AG09319 (cell line): ENCODE measurements at places on chromosomes 13 and 19.

DNA sequence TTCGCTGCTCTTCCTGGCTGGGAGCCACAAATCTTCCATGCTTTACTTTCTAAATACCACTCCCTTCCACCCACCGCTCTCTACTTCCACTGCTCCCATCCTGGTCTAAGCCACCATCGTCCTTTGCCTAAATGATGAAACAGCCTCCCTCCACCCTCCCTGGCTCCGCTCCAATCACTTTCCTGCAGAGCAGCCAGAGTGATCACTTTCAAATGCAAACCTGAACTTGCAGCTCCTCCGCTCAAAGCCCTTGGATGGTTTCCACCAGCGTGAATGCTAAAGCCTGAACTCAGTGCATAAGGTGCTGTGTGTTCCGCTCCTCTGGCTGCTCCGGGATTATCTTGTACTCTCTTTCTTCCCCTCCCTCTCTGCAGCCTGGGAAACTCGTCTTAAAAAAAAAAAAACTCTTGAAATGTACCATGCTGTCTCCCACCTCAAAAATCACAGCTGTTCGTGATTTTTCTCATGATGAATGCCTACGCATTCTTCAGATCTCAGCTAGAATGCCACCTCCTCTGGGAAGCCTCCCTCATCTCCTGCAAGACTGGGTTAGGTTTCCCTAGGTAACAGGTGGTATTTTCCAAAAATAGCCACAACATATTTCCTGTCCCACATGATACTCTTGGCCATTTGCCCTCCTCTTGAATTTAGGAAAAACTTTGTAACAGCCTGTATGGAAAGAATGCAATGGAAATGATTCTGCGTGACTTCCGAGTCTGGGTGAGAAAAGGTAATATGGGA is 3.7 kb upstream of the SIN3B start:
- peak; percentile 46 for DNase-seq

GRCh38 chr13:95195146-95195545 is 106.1 kb downstream of the ABCC4 start:
- DNase-seq = no peak

DNA sequence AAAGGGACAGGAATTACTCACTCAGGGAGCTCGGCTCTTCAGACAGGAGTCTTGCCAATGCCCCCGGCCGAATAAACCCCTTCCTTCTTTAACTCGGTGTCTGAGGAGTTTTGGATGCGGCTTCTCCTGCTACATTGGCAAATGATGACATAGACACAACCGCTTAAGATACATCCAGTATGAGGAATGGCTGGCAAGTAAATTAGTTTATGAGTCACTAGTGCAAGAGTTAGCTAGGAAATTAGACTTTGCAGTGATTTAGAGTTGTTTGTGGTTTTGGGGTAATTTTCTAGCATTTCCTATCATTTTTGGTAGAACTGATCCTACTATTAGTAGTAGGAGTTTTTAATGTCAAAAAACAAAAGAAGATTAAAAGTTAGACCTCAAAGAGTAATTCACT is 166.2 kb downstream of the SLITRK1 start:
- DNase-seq = no peak

GRCh38 chr13:99982731-99983498 is 1.3 kb downstream of the ZIC2 start:
- DNase-seq = no peak

GRCh38 chr13:46087481-46087880 is 17.4 kb downstream of the CPB2 start:
- DNase-seq = no peak

GRCh38 chr13:108185223-108185622 is 30.1 kb downstream of the LIG4 start:
- no peak for DNase-seq

GRCh38 chr13:39965309-39965708 is 309.8 kb downstream of the COG6 start:
- no peak for DNase-seq

GRCh38 chr19:41249707-41250423 is 14.3 kb upstream of the HNRNPUL1 start:
- no peak for DNase-seq

DNA sequence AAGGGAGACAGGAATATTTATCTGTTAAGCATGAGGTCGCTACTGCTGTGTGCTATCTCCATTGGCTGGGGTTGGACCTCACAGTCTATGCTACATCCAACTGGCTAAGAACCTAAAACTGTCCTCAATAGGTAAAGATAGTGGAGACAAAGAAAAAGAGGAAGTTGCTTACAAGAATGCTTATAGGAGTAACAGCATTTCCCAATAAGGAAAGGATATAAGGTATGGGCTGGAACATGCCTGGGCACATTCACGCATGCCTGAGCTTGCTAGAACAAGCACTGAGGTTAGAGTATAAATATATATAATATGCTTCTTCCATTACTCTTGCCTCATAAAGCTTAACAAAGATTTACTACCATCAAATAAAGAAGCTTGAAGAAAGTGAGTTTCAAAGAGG is 47.9 kb upstream of the CEACAM21 start:
- no peak for DNase-seq

GRCh38 chr19:40592170-40592569 is 9.0 kb upstream of the LTBP4 start:
- no peak for DNase-seq

DNA sequence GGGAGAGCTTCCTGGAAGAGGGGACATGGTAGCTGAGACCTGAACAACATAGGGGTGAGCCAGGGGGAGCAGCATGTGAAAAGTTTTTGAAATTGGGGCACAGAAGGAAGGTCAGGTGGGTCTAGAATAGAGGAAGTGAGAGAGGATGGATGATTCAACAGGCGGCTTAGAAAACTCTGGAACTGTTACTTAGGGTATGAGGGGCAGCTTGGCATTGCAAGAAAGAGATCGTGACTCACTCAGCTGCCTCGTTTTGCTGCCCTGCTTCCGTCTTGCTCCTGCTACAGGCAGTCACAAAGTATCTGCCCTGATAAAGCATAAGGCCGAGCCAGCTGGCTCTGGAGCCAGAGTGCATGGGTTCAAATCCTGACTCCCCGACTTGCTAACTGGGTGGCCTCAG is 1.3 kb upstream of the CEACAM20 start:
- DNase-seq = no peak

DNA sequence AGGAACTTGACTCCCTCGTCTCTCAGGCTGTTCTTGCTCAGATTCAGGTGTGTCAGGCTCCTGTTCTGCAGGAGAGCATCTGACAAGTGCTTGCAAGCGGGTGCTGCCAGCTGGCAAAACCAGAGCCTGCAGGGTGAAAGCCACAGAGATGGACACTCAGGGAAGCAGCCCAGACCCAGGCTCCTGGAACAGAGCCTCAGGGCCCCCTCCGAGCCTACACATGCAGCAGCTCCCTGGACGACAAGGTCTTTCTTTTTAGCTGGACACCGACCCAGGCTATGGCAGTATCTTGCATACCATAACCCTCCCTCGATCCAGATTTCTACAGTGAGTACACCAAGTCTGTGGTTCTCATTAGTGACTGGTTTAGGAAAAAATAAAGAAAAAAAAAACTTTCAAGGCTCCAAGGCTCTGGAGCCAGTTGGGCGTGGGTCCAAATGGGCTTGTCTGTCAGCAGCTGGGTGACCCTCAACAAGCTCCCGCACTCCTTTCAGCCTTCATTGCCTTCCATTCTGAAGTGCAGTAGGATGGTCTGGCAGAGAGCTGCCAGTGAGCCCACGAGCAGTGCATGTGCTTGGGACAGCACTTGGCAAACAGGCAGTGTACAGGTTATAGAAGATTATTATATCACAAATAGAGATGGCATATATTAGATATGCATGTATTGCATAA is 29.9 kb downstream of the NLRP13 start:
- no peak for DNase-seq

DNA sequence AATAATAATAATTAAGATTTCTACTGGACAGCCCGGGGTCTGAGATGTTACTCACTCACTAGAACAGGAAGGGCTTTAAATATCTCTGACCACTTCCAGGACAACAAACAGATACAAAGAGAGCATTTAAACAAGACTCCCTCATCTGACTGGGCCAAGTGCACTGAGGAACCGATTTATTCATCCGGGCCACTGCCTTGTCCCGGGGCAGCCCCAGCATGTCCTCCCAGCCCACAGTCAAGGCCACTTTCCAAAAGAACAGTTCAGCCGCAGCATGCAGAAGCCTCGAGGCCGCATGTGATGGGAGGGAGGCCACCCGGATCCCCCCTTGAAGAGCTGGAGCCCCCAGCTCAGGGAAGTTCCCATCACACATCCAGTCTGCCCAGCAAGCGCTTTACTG is 30.5 kb downstream of the MLLT1 start:
- no peak for DNase-seq

DNA sequence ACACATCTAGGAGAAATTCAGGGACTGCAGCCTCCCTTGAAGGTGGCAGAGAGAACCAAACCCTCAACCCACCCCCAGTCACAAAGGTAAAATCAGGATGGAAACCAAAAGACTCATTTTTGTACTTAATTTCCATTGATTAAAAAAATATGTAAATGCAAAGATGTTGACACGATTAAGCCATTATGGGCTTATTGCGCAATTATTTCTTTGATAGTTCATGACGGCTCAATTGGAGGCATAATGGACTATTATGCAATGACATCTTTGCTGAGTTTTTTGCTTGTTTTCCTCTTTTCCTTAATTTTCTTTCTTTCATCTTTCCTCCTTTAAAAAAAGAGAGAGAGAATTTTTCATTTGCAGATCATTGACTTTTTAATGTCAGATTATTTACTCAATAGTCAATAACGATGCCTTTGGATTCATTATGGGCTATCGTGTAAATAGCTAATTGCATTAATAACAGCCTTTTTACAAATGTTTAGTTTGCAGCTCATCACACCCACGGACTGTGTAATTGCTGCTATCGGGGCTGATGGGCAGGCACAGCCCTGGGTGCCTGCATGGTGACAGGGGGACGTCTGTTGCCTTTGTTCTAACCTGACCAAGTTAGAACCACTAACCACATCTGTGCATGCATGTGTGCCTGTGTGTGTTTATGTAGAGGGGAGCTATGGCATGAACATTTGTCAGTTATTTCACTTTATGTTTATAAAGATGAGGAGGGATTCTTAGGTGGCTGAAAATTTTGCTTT is 482.4 kb upstream of the TSHZ3 start:
- no peak for DNase-seq

- DNase-seq = no peak
These were observed 181.3 kb downstream of the PCDH9 start for GRCh38 chr13:67048821-67049150.

DNA sequence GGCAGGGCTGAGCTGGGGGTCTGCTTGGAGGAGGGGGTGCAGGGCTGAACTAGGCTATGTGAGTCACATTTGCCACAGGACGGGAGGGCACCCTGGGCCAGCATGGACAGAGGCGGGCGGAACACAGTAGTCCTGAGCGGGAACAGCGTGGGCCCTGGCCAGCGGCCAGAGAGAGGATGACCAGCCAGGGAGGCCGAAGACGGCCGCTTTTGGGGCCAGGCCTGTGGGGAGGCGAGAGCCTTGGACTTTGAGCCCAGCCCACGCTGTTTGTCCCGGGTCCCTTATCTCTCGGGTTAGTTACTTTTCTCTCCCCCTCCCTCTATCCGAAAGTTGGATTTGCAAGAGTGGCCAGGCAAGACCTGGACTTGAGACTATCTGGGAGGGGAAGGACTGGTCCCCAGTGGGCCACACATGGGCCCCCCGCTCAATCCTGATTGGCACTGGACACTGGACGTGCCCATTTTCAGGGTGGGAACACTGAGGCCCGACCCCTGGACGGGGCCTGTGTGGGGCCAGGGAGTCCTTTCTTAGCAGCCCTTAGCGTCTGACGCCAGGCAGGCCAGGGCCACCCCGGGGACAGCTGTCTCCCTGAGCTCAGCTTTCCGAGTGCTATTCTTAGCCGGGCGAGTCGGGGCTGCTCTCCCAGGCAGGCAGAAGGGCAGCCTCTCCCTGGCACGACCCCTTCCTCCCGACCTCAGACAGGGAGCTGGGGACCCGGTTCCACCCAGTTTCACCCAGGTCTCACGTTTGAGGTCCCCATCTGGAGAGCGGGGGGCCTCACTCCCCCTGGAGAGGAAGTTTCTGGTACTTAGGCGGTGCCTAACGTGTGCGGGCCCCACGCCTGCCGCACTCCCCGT is 833 bp downstream of the GAMT start:
- no peak for DNase-seq

DNA sequence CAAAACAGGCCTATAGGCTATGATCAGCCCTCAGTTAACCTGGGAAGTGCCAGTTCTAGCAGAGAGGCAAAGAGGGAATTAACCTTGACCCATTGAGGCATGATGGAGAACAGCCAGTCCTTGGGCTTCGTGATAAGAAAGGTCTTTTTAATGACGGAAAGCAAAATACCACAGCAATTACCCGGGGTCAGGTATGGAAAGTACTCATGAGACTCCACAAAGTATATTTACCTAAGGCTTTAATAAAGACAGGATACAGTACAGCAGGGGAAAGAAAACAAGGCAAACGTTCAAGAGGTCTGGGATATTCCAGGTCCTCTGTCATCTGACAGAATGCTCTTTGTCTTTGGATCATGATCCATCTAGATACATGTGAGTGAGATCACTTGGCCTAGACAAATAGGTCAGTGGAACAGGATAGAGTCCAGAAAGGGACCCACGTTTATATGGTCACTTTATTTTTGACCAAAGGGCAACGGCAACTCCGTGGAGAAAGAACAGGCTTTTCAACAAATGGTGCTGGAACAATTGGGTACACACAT is 52.2 kb downstream of the WDFY2 start:
- no peak for DNase-seq

GRCh38 chr19:41114132-41114531 is at the start of gene CYP2F1:
TSS of gene CYP2F1 (plus strand) at chr19:41114432. CDS start at chr19:41116189, 1,757 bp downstream.
- DNase-seq = no peak

- no peak for DNase-seq
These were observed 11.6 kb downstream of the FUZ start for GRCh38 chr19:49801401-49801888.

GRCh38 chr13:99299920-99300341 is 7.3 kb downstream of the GPR183 start:
- DNase-seq = no peak

- no peak for DNase-seq
These were observed 184.0 kb downstream of the IRS2 start for GRCh38 chr13:109602356-109602755.

DNA sequence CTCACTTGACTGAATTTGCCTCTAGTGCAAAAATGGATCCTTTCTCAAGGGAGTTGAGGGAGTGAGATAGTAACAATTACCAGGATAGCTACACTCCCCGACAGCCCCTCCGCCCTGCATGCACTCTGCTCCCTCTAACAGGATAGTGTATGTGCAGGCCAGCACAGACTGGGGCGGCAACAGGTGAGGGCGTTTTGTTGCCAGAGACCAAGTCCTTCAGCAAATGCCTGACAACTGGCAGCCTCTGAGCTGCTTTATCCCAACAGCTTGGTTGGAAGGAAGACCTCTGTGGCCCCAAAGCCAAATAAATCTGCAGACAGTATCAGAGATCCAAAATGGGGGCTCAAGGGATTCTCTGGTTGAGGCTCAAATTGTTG is 86.6 kb downstream of the SLC7A1 start:
- no peak for DNase-seq
